GM04504 (cell line): ENCODE measurements at places on chromosomes 12 and 14.

DNA sequence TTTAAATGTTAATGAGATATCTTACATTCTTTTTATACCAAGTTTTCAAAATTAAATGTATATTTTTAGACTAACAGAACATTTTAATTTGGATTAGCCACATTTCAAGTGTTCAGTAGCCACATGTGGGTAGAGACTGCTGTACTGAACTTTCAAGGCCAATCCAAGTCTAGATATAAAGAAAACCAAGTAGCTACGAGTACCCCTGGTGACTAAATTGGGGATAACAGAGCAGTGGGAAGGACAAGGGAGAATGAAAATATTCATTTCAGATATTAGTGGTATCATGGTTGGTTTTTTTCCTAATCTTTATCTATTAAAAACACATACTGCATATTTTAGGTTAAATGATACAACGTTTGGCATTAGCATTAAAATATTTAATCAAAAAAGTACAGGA is 69.4 kb upstream of the RHOJ start:
- no peak for DNase-seq

DNA sequence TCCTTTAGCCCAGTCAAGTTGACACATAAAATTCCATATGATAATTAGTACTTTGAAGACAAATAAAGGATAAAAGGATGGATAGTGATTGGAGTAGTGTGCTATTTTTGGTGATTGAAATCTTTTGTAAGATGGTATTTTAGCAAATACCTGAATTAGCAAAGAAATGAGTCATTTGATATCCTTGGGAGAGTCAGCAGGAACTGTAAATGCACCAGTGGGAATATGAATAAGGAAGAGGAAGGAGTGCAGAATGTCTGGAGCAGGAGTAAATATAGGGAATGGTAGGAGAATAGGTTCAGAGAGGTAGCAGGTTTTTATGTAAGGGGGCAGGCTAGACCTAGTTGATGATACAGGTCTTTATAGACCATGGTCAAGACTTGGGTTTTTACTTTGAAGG is 75.0 kb downstream of the TRMT5 start:
- no peak for DNase-seq

DNA sequence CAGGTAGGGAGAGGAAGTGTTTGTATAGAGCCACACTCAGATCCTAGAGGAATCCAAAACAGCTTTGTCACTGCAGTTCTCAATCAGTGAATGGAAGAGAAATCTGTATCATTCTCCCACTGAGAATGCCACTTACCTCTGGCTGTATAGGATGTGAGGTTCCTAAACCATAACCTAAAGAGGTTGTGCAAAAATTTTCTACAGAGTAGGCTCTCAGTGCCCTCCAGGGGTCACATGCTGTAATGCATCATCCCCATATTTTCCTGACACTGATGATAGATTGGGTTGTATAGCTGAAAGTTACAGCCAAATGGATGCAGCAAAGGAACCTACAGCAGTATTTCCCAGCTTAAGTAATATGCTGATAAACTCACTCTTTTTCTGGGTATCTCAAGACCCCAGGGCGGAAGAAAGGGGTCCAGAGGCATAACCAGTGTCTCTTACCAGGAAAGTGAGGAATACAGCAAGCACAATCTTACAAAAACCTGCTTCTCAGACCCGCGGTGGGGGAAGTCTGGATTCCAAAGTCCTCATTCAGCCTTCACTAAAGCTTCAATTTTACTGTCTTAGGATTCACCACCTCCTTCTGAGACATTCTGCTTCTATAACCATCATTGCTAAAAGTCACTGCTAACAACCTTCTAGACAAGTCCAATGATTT is 3.8 kb downstream of the BCDIN3D start:
- no peak for DNase-seq

- no peak for DNase-seq
Measured at GRCh38 chr14:71115821-71116567, 208.7 kb downstream of the PCNX1 start.

- DNase-seq: no peak
Measured at GRCh38 chr14:104284636-104285507, 146.5 kb downstream of the KIF26A start.
